HCT116 (cell line): ENCODE measurements at places on chromosomes 6 and 20.

DNA sequence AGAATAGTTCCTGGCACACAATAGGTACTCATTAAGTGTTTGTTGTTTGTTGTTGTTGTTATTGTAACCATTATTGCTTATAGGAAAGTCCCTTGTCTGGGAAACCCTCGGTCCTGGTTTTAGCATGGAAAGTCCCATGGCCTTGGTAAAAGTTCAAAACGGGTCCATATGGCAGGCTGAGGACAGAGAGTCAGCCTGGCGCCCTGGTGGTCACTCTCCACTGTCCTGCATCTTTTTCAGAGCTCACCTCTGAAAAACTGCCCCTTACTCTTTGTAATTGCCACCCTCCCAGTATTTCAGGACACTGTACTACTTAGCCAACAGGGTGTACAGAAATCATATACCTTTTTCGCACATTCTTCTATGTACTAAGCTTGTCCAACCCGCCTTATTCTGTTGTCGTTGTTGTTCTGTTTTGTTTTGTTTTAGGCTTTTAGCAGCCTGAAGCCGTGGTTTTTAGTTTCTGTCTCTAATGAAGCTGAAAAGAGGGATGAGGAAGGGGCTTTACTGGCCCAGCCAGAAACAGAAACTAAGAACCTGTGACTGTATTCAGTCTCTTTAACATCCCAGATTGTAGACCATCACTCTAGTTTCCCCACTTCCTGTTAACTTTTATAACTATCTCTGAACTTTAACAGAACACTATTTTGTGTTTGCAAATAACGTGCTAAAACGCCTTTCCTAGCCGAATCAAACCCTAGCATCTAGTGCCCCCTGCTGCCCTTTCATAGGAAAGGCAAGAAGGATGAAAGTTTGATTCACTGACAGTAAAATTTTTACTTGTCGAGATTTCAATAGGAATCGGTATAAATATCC, 7.6 kb upstream of the TMEM14A start:
- DNase-seq, result peak; percentile 59
- peaks cover 5% of the 10 kb centered on the region; the same call in 1 of the 2 replicates for H3K4me1 ChIP-seq
- H3K36me3 ChIP-seq, result no peaks in the 10 kb centered on the region

DNA sequence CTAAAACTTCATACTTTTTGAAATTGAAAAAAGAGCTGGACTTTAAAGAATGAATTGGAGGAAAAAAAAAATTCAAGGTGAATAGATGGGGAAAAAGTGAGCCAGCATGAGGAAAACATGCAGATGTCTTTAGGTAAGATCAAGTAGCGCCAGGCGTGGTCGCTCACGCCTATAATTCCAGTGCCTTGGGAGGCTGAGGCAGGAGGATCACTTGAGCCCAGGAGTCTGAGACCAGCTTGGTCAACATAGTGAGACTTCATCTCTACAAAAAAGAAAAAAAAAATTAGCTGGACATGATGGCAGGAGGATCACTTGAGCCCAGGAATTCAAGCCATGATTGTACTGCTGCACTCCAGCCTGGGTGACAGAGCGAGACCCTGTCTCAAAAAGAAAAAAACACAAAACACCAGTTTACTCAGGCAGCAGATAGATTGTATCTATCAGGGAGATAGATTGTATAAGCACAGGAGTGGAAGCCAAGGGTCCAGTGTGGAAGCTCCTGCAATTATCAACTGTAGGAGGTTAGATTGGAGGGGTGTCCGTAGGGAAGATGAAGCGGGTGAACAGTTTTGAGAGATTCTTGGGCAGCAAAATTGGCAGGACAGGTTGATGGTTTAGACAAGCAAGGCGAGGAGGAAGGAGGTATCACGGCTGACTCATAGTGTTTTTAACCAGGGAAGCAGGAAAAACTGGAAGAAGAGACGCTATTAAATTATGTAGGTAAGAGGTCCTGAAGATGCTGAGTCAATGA, 97.6 kb upstream of the ZNF217 start:
- no peaks in the 10 kb centered on the region for H3K27me3 ChIP-seq
- peaks cover 19% of the 10 kb centered on the region for H3K4me1 ChIP-seq
- H3K27ac ChIP-seq, result no peak overlapping the region

- no peaks in the 10 kb centered on the region for H3K4me1 ChIP-seq
- no peaks in the 10 kb centered on the region for H3K27me3 ChIP-seq
These were observed 584.9 kb upstream of the PTCHD4 start for GRCh38 chr6:48695872-48696271.

DNA sequence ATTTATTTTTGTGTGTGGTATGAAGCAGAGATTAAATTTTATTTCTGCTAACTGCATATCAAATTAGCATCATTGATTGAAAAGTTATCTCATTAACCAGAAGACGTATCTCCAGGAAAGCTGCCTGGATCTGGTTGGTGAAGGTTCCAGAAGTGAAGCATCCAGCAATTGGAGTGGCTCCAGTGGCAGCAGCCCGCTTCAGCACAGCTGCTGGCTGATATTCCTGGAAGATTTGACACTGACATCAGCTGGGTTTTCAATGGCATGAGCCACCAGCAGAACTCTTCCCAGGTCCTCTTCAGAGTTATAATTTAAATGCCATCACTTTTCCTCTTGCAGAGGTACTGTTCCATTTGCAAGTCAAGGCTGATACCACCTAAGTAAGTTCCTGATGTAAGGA, 363.5 kb downstream of the BCKDHB start:
- no peak overlapping the region for H3K4me3 ChIP-seq
- H3K36me3 ChIP-seq, result no peaks in the 10 kb centered on the region
- no peaks in the 10 kb centered on the region for H3K4me1 ChIP-seq

DNA sequence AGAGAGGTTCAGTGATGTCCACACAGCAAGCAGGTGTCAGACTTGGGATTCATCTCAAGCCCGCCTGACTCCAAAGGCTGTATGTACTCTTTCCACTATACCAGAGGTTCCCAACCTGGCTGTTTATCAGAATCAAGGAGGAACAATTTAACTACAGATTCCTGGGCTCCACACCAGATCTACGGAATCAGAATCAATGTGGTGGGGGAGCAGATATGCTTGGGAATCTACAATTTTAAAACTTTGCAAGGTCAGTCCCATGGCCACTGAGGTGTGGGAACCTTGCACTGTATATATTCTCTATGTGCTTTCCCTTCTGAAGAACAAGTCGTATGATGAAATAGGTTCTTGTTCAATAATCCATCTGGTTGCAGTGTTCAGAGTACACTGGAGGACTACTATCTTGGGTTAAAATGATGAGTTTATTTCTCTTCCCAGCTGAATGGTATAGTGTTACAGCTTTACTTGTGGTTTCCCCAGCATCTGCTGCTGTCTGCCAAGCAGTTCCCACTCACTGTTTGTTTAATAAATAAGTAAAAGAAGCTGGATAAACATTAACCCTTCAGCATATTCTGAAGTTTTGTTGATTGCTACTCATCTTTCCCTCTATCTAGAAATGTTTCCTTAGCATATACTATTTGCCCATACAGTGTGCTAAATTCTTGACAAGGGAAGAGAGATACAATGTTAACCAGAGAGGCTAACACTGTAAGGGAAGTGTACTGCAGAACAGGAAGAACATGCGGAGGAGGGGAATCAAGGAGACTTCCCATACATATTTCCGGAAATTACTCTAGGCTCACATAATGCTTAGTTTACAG, 9.9 kb downstream of the TTI1 start:
- no peaks in the 10 kb centered on the region; the same call in 1 of the 2 replicates for H3K36me3 ChIP-seq
- H3K27me3 ChIP-seq, result no peaks in the 10 kb centered on the region
- H3K4me1 ChIP-seq, result no peaks in the 10 kb centered on the region
- no peak overlapping the region for H3K4me3 ChIP-seq
- H3K27ac ChIP-seq, result no peak overlapping the region

GRCh38 chr20:21183722-21184121, 57.8 kb downstream of the KIZ start:
- H3K36me3 ChIP-seq, result no peaks in the 10 kb centered on the region
- H3K4me1 ChIP-seq, result peaks cover 6% of the 10 kb centered on the region
- no peak overlapping the region for H3K4me3 ChIP-seq
- H3K27me3 ChIP-seq, result no peaks in the 10 kb centered on the region
- H3K27ac ChIP-seq, result no peak overlapping the region

- H3K36me3 ChIP-seq, result peaks cover 35% of the 10 kb centered on the region
- no peak for DNase-seq
- peak overlapping the region; percentile 88 for H3K27ac ChIP-seq
- peak overlapping the region; percentile 100 for H3K4me3 ChIP-seq
- H3K27me3 ChIP-seq, result no peaks in the 10 kb centered on the region
- H3K4me1 ChIP-seq, result peaks cover 30% of the 10 kb centered on the region
These were observed 833 bp downstream of the RAB5IF start for GRCh38 chr20:36606158-36607066.

GRCh38 chr6:111580826-111581505, 24.7 kb downstream of the TRAF3IP2 start:
- H3K27me3 ChIP-seq, result no peaks in the 10 kb centered on the region
- DNase-seq, result no peak
- H3K27ac ChIP-seq, result no peak overlapping the region
- H3K4me1 ChIP-seq, result 0 out of 2 replicates have a peak, but pooled peaks cover 2% of the 10 kb centered on the region

DNA sequence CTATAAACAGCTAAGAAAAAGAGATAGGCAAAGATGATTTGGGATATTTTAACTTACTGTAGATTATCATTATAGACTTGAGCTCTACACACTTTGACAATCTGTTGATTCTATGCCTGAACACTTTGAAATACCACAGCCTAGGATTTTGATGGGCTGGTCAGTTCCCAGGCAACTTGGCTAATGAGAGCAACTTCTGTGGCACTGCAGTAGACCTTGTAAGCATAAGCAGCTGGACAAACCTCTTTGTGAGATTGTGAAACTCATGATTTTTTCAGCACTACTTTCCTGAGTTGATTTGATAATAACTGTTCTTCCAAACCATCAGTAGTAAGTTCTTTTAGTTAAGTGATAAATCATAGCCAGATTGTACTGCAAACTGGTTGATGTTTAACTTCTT, 27.1 kb upstream of the ELOVL5 start:
- no peak overlapping the region for H3K4me3 ChIP-seq
- H3K27ac ChIP-seq, result no peak overlapping the region
- H3K36me3 ChIP-seq, result no peaks in the 10 kb centered on the region
- H3K27me3 ChIP-seq, result no peaks in the 10 kb centered on the region
- no peak for DNase-seq
- no peaks in the 10 kb centered on the region for H3K4me1 ChIP-seq

DNA sequence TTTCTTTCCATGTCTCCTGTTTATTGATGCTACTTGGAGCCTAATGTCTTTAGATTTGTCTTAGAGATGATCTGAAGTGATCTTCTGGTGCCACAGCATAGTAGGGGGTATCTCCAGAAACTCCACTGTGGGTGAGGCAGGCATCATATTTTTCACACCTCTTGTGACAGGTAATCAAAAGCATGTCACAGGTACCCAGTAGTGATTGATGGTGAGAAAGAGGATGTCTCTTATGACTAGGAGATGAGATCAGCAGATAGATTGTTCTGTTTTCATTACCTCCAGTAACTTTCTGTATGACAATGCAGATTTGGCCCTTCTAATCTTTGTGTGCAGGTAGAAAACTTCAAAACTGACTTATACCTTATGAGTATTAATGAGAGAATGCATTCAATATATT, 13.5 kb downstream of the NCOA7 start:
- H3K36me3 ChIP-seq, result no peaks in the 10 kb centered on the region
- no peaks in the 10 kb centered on the region for H3K4me1 ChIP-seq
- H3K27ac ChIP-seq, result no peak overlapping the region
- no peak for DNase-seq
- no peaks in the 10 kb centered on the region for H3K27me3 ChIP-seq
- no peak overlapping the region for H3K4me3 ChIP-seq

- H3K4me1 ChIP-seq, result no peaks in the 10 kb centered on the region
- no peak for DNase-seq
- no peaks in the 10 kb centered on the region for H3K27me3 ChIP-seq
- H3K27ac ChIP-seq, result no peak overlapping the region
- H3K36me3 ChIP-seq, result no peaks in the 10 kb centered on the region
These were observed 62.8 kb upstream of the GTSF1L start for GRCh38 chr20:43789593-43789992.

- H3K4me1 ChIP-seq, result no peaks in the 10 kb centered on the region
- DNase-seq, result no peak
- H3K27ac ChIP-seq, result no peak overlapping the region
- H3K36me3 ChIP-seq, result no peaks in the 10 kb centered on the region
These were observed 508.4 kb downstream of the HDGFL1 start for GRCh38 chr6:23077772-23078171.

DNA sequence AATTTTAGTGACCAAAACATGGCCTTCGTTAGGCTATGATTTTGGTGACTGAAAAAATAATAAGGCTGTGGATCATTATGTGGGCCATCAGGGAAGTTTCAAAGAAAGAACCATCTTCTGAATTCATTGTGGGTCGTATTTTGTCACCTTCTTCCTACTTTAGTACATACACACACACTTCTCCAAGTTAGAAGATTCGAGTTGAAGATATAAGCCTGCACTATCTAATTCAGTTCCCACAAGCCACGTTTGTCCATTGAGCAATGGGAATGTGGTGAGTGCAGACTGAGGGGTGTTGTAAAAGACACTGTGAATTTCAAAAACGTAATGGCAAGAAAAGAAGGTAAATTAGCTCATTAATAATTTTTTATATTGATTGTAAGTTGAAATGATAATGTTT, 766.0 kb downstream of the KIF16B start:
- no peak overlapping the region for H3K27ac ChIP-seq
- H3K4me1 ChIP-seq, result no peaks in the 10 kb centered on the region
- no peaks in the 10 kb centered on the region for H3K27me3 ChIP-seq
- H3K36me3 ChIP-seq, result no peaks in the 10 kb centered on the region

- no peak overlapping the region for H3K4me3 ChIP-seq
- DNase-seq, result no peak
- no peaks in the 10 kb centered on the region for H3K36me3 ChIP-seq
- no peaks in the 10 kb centered on the region for H3K4me1 ChIP-seq
These were observed 2.6 kb downstream of the EPHA7 start for GRCh38 chr6:93416571-93417420.

DNA sequence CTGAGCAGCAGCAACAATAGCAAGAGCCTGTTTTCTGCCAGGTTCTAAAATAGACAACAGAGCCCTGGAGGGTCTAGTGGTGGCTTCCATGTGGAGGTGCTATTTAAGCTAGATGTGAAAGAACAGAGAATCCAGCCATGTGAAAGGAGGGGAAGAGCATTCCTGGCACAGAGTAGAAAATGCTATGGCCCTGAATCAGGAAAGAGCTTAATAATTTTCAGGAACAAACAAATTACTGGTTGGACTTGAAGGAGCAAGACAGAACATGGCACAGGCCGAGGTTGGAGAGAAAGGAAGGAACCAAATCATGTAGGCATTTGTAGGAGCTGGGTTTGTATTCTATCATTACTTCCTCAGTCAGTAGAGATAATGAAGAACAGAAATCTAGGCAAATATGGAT, 98.3 kb downstream of the AIG1 start:
- DNase-seq, result no peak
- no peak overlapping the region for H3K4me3 ChIP-seq
- no peaks in the 10 kb centered on the region for H3K27me3 ChIP-seq
- no peaks in the 10 kb centered on the region for H3K36me3 ChIP-seq
- no peaks in the 10 kb centered on the region for H3K4me1 ChIP-seq

- H3K27me3 ChIP-seq, result no peaks in the 10 kb centered on the region
- H3K36me3 ChIP-seq, result no peaks in the 10 kb centered on the region
- no peak for DNase-seq
These were observed 56.6 kb downstream of the TOX2 start for GRCh38 chr20:43971267-43971666.

GRCh38 chr6:80541181-80541580, 434.7 kb downstream of the BCKDHB start:
- H3K4me3 ChIP-seq, result no peak overlapping the region
- H3K36me3 ChIP-seq, result no peaks in the 10 kb centered on the region
- H3K27me3 ChIP-seq, result no peaks in the 10 kb centered on the region
- peak overlapping the region; percentile 32; the same call in 1 of the 2 replicates for H3K27ac ChIP-seq

GRCh38 chr20:2382833-2383232, 2.1 kb downstream of the TGM6 start:
- no peaks in the 10 kb centered on the region for H3K27me3 ChIP-seq
- H3K27ac ChIP-seq, result no peak overlapping the region
- DNase-seq, result no peak
- H3K4me1 ChIP-seq, result peaks cover 8% of the 10 kb centered on the region
- no peak overlapping the region for H3K4me3 ChIP-seq
